Naive thymus-derived CD4-positive, alpha-beta T cell (primary cell): ENCODE measurements at places on chromosomes 4 and X. TPM values are rescaled to one million over a fixed set of nuclear protein-coding genes. Genes with fewer than 3 reads are reported as not detected.

The GRIA3 gene
- polyA plus RNA-seq, result not detected

The C4orf46 gene
- 1.8 TPM for polyA plus RNA-seq

DNA sequence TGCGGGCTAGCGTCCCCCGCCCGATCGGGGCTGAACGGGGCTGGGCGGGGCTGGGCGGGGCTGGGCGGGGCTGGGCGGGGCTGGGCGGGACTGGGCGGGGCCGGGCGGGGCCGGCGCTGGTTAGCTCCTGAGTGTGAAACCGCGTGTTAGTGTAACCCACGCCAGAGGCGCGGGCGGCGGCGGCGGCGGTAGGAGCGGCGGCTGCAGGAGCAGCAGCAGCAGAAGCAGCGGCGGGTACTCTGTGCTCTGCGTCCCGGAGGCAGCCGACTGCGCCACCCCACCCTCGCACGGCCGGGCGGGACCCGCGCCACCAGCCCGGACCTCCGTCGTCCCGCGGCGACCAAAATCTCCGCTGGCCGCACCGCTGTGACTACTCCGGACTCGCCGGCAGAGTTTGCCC lies 128.1 kb downstream of the LAS1L start:
- H3K27ac ChIP-seq, result no peak overlapping the region
- H3K4me3 ChIP-seq, result no peak overlapping the region
- no peaks in the 10 kb centered on the region for H3K27me3 ChIP-seq

DNA sequence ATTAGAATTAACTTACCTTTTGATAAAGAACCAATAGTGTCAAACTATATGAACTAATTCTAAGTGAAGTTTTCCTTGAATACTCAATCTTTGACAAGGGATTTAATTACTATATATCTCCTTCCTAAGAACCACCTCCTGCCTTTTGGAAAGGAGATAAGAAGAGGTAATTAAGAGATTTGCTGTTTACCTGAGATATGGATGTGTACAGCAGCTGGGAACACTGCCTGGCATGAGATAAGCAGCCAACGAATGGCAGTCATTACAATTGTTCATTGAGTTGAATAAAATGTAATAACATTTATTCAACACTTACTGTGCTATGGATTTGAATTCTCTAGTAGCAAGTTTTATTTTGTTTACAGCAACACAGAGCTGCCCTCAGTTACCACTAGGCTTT lies 407.1 kb downstream of the SPOCK3 start:
- H3K36me3 ChIP-seq, result no peaks in the 10 kb centered on the region
- no peak for DNase-seq
- no peak overlapping the region for H3K4me3 ChIP-seq
- no peaks in the 10 kb centered on the region for H3K4me1 ChIP-seq
- H3K27me3 ChIP-seq, result no peaks in the 10 kb centered on the region

GRCh38 chr4:110309675-110310074 lies 111.3 kb upstream of the ELOVL6 start:
- DNase-seq, result no peak
- H3K36me3 ChIP-seq, result no peaks in the 10 kb centered on the region
- H3K27me3 ChIP-seq, result no peaks in the 10 kb centered on the region
- no peak overlapping the region for H3K27ac ChIP-seq
- no peaks in the 10 kb centered on the region for H3K4me1 ChIP-seq
- no peak overlapping the region for H3K4me3 ChIP-seq
